ENCODE measurements at places on chromosomes 1 and 21. TPM values are rescaled to one million over a fixed set of nuclear protein-coding genes. Genes with fewer than 3 reads are reported as not detected.

The WDR64 gene
- not detected for total RNA-seq

The OR6N1 gene
- total RNA-seq: not detected

The DAB1 gene
- not detected for total RNA-seq

The RO60 gene
- total RNA-seq: 28.0 TPM

The GPR137B gene
- total RNA-seq: 16.7 TPM

The TENT5C gene
- total RNA-seq: 0.17 TPM

The ZYG11A gene
- total RNA-seq: 2.3 TPM

The CORT gene
- 0.23 TPM for total RNA-seq
